B cell (primary cell): ENCODE measurements at places on chromosomes 4 and X. TPM values are rescaled to one million over a fixed set of nuclear protein-coding genes. Genes with fewer than 3 reads are reported as not detected.

NLGN4X gene
- 0.34 TPM in 1 of 2 replicates, not detected in the other for total RNA-seq

TLL1 gene
- total RNA-seq, result not detected in 2 replicates

DCAF8L2 gene
- total RNA-seq, result not detected in 2 replicates

BEX1 gene
- total RNA-seq, result 0.39 TPM in 1 of 2 replicates, not detected in the other

PNMA5 gene
- total RNA-seq, result 0.62 and 1.1 TPM in 2 replicates

SASH3 gene
- total RNA-seq, result 240 and 264 TPM in 2 replicates

MCTS1 gene
- 25.5 and 27.9 TPM in 2 replicates for total RNA-seq

POU3F4 gene
- total RNA-seq, result not detected in 2 replicates

FAM199X gene
- total RNA-seq, result 19.2 and 20.2 TPM in 2 replicates

F8A2 gene
- total RNA-seq, result not detected in 2 replicates
